Cardiac muscle cell (in vitro differentiated cells and primary cell): ENCODE measurements at places on chromosomes 3 and 15. TPM values are rescaled to one million over a fixed set of nuclear protein-coding genes. Genes with fewer than 3 reads are reported as not detected.

- H3K36me3 ChIP-seq, result no peaks in the 10 kb centered on the region
- no peak for DNase-seq
- H3K27me3 ChIP-seq, result no peaks in the 10 kb centered on the region
- H3K4me1 ChIP-seq, result peaks cover 36% of the 10 kb centered on the region
- H3K4me3 ChIP-seq, result no peak overlapping the region
- H3K27ac ChIP-seq, result peak overlapping the region; percentile 83
Observed at GRCh38 chr3:168476360-168476980, 380.7 kb upstream of the GOLIM4 start.

- H3K4me1 ChIP-seq, result peaks cover 4% of the 10 kb centered on the region
- H3K27me3 ChIP-seq, result no peaks in the 10 kb centered on the region
- H3K27ac ChIP-seq, result no peak overlapping the region
- DNase-seq, result no peak
- no peaks in the 10 kb centered on the region for H3K36me3 ChIP-seq
- no peak overlapping the region for H3K4me3 ChIP-seq
Observed at GRCh38 chr3:176994891-176995781, 202.1 kb downstream of the TBL1XR1 start.

DNA sequence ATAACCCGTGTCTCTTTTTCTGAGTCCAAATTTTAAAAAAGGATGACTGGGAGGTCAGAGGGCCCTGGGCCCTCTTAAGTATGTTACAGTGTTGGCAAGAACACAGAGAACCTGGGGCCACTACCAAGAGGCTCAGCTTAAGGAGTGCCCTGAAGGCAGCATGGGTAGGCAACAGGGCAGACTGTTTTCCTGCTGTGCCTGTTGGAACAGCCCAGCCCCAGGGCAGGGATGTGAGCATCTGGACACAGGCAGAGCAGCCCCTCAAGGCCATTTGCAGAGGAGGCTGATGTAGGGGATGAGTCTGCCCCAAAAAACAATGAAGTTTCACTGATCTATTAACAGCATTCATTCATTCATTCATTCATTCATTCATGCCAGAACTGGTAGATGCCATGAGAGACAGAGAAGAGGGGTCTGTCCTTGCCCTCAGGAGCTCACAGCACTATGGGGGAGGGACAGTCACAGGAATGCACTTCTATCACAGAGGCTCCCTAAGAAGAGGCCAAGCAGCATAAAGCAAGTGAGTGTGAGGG lies 2.2 kb upstream of the LTF start:
- no peak for DNase-seq
- H3K27ac ChIP-seq, result no peak overlapping the region
- H3K4me1 ChIP-seq, result no peaks in the 10 kb centered on the region
- peaks cover 47% of the 10 kb centered on the region for H3K27me3 ChIP-seq
- H3K36me3 ChIP-seq, result no peaks in the 10 kb centered on the region
- no peak overlapping the region for H3K4me3 ChIP-seq

- no peak for DNase-seq
- no peak overlapping the region for H3K4me3 ChIP-seq
- H3K27ac ChIP-seq, result no peak overlapping the region
- H3K36me3 ChIP-seq, result peaks cover 14% of the 10 kb centered on the region
- no peaks in the 10 kb centered on the region for H3K27me3 ChIP-seq
Observed at GRCh38 chr3:62585861-62586260, 212.5 kb upstream of the FEZF2 start.

DNA sequence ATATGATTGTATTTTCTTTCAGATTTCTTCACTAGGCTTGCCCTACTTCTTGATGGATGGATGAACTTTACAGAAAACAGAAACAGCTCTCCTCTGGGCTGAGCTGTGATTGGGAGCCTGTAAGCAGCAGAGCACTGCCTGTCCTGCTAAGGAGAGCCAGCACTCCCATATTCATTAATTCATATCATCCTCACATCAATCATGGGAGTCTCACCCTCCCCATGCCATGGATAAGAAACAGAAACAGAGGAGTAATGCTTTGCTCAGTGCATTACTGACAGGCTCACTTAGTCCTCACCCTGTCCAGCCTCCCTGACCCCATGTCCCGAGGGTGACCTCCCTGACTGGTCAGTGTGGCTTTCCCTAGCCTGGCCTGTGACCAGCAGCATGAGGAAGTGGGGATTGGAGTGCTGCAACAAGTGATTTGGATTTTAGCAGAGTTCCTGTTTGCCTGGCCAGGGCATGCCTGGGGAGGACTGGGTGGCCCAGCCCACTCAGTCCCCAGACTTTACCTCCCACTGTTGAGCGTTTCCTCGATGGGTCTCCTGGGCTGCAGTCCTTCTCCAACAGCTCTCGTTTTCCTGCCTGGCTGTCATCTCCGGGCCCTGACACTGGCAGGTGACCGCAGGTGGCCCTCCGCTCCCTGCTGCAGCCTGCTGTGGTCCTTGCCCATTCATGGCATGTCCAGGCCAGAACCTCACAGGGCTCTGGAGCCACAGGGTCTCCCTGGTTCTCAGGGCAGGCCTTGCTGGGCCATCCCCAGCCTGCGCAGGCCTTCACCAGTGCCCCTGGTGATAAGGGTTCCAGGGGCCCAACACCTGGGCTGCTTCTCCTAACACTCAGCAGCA lies 1.3 kb upstream of the TMIE start:
- peak overlapping the region; percentile 3 for H3K27ac ChIP-seq
- no peaks in the 10 kb centered on the region for H3K36me3 ChIP-seq
- H3K4me1 ChIP-seq, result peaks cover 27% of the 10 kb centered on the region
- H3K4me3 ChIP-seq, result no peak overlapping the region
- no peak for DNase-seq
- H3K27me3 ChIP-seq, result peaks cover 12% of the 10 kb centered on the region

DNA sequence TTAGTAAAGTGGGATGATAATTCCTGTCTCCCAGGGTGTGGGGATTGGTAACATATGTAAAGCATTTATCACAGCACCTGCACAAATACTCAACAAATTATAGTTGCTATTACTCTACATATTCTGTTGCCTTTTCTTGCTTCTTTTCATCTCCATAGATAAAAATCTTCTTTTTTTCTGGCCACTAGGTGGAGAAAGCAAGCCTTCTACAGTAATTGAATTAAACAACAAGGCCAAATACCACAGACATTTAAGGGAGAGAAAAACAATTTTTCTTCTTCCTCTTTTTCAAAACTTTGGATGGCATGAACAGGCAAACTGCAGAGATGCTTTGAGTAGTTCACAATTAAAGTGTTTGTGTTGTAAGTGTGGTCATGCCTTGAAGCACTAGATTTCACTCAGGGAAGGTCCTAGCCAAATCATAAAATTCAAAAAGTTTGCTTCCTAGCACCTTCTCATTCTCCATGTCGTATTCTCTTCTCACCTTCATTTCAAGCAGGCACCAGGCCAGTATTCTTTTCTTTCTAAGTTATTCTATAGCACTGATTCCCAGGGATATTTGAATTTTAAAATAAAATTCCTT lies 493.4 kb upstream of the TGFBR2 start:
- H3K36me3 ChIP-seq, result no peaks in the 10 kb centered on the region
- H3K27me3 ChIP-seq, result no peaks in the 10 kb centered on the region
- peaks cover 29% of the 10 kb centered on the region for H3K4me1 ChIP-seq
- no peak overlapping the region for H3K4me3 ChIP-seq
- peak; percentile 49 for DNase-seq
- H3K27ac ChIP-seq, result no peak overlapping the region

Gene RARRES1
- 0.33 and 0.39 TPM in 2 replicates for total RNA-seq

GRCh38 chr3:124688581-124689454 lies 41.4 kb upstream of the UMPS start:
- H3K4me3 ChIP-seq, result no peak overlapping the region
- H3K36me3 ChIP-seq, result no peaks in the 10 kb centered on the region
- H3K27me3 ChIP-seq, result no peaks in the 10 kb centered on the region
- peak; percentile 85 for DNase-seq
- no peak overlapping the region for H3K27ac ChIP-seq

Gene RUBCN
- 32.2 and 46.2 TPM in 2 replicates for total RNA-seq

DNA sequence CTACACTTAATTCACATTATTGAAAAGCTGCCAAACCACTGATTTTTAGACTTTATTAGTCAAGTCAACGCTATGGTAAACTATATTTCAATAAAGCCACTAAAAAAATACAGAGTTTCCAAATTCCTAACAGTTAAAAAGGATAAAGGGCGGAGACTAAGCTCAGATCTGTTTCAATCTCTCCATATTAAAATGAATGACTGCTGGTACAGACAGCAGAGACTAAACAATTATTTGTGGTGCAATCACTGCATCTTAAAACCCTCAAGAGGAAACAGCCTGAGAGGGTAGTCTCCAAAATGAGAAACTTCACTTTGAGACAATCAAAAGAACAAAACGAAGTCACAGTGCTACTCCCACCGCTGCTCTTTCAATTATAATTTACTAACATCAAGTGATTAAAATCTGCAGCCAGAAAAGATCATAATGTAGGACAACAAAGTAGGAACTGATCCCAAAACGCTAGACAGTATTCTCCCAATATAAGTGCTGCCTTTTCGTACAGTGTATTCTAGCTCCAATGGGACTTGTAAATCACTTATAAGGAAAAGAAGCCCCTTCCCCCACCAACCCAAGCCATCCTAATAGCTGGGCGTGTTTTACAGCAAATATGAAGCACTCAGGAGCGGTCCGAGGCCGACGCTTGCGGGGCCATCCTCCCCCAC lies 1.2 kb downstream of the UBP1 start:
- no peaks in the 10 kb centered on the region for H3K36me3 ChIP-seq
- peak overlapping the region; percentile 94 for H3K27ac ChIP-seq
- peaks cover 18% of the 10 kb centered on the region for H3K4me1 ChIP-seq
- peak overlapping the region; percentile 88 for H3K4me3 ChIP-seq
- no peak for DNase-seq

DNA sequence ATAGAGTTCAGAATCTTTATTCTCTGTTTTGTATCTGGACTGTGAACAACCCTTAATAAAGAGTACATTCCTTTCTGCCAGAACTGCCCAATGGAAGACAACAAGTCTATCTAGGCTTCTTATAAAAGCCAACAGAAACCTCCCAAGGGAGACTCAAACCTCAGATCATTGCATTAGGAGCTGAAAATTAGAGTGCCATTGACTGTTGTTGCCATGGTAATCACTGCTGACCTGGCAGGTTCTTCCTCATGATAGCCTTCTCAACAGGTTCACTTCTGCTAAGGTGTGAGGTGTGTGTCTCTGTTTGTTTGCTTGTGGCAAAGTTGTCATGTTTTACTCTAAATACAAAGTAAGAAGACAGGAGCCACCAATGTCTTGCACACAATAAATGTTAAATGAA lies 79.2 kb downstream of the TMEM108 start:
- no peaks in the 10 kb centered on the region for H3K4me1 ChIP-seq
- H3K4me3 ChIP-seq, result no peak overlapping the region
- H3K27ac ChIP-seq, result no peak overlapping the region
- H3K36me3 ChIP-seq, result no peaks in the 10 kb centered on the region

- H3K27me3 ChIP-seq, result no peaks in the 10 kb centered on the region
- no peaks in the 10 kb centered on the region for H3K4me1 ChIP-seq
- H3K4me3 ChIP-seq, result no peak overlapping the region
Observed at GRCh38 chr3:107450254-107450893, 72.4 kb upstream of the BBX start.

- no peaks in the 10 kb centered on the region for H3K36me3 ChIP-seq
- H3K4me1 ChIP-seq, result peaks cover 59% of the 10 kb centered on the region
- no peaks in the 10 kb centered on the region for H3K27me3 ChIP-seq
- DNase-seq, result no peak
- H3K27ac ChIP-seq, result no peak overlapping the region
Observed at GRCh38 chr3:25452740-25453139, 24.7 kb downstream of the RARB start.

Gene RTP1
- not detected in 2 replicates for total RNA-seq

- peaks cover 58% of the 10 kb centered on the region for H3K4me1 ChIP-seq
- DNase-seq, result no peak
- H3K27ac ChIP-seq, result peak overlapping the region; percentile 67
- H3K27me3 ChIP-seq, result no peaks in the 10 kb centered on the region
Observed at GRCh38 chr3:119669906-119670570, 7.2 kb downstream of the COX17 start.

Gene GOLGA8M
- total RNA-seq, result 0.36 TPM in 1 of 2 replicates, not detected in the other

Gene GPR149
- not detected in 2 replicates for total RNA-seq

DNA sequence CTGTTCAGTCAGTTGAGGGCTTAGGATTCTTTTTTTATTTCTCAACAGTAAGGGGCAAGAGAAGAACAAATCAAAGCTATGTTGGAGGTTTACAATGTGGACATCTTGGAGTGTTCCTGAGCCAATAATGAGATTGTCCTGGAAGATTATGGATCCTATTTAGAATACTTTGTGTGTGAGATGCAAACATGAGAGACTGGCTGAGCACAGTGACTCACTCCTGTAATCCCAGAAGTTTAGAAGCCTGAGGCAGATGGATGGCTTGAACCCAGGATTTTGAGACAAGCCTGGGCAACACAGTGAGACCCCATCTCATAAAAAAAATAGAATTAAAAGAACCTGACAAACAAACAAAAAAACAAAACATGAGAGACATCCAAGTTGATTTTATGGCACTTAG lies 351.6 kb downstream of the GAP43 start:
- H3K4me1 ChIP-seq, result no peaks in the 10 kb centered on the region
- no peak overlapping the region for H3K27ac ChIP-seq

GRCh38 chr3:129353589-129353941 lies 74.9 kb downstream of the EFCAB12 start:
- H3K36me3 ChIP-seq, result no peaks in the 10 kb centered on the region
- peaks cover 14% of the 10 kb centered on the region for H3K4me1 ChIP-seq
- H3K27me3 ChIP-seq, result no peaks in the 10 kb centered on the region
- no peak for DNase-seq

DNA sequence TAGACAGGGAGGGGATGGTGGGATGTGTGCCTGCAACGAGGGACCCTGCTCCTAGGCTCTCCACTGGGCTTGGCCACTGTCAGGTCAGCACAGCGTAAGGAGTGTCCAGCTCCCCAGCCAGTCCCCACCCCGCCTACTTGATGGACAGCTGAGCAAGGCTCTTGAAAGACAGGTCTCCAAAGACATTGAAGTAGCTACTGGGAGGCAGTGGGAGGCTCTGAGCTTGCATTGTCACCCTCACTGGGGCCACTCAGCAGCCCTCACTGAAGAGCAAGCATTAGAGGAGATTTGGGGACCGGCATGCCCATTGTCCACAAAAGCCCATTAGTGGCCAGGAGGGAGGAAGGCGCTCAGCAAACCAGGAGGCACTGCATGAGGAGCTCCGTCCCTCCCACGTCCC lies 146.5 kb downstream of the MEGF11 start:
- no peaks in the 10 kb centered on the region for H3K4me1 ChIP-seq
- no peak for DNase-seq
- H3K4me3 ChIP-seq, result no peak overlapping the region
- no peaks in the 10 kb centered on the region for H3K27me3 ChIP-seq
- no peaks in the 10 kb centered on the region for H3K36me3 ChIP-seq

Gene PIGX
- total RNA-seq, result 21.7 and 61.3 TPM in 2 replicates

DNA sequence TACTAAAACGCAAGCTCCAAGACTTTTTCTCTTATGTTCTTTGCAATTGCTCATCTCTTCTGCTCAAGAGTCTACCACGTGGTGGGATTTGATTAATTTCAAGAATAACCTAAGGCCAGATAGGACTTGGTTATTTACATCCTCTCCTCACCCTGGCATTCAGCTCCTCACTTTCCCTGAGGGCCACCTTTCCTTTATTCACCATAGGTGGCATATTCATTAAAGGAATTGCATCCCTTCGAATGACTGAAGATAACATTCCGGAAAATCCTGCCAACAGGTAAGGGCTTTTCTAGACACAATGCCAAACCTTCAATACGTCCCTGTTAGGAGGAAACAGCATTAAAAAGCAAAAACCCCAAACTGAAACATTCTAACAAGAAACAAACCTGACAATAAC lies 220.0 kb upstream of the KBTBD8 start:
- H3K27me3 ChIP-seq, result no peaks in the 10 kb centered on the region
- H3K27ac ChIP-seq, result no peak overlapping the region
- no peaks in the 10 kb centered on the region for H3K36me3 ChIP-seq
- H3K4me3 ChIP-seq, result no peak overlapping the region
- no peaks in the 10 kb centered on the region for H3K4me1 ChIP-seq

GRCh38 chr15:38558372-38559059 lies 6.1 kb downstream of the RASGRP1 start:
- H3K4me3 ChIP-seq, result no peak overlapping the region
- H3K36me3 ChIP-seq, result no peaks in the 10 kb centered on the region
- peaks cover 22% of the 10 kb centered on the region for H3K4me1 ChIP-seq
- no peak overlapping the region for H3K27ac ChIP-seq

Gene CRYGS
- 0.69 and 1.3 TPM in 2 replicates for total RNA-seq

Gene ADIPOQ
- not detected in 2 replicates for total RNA-seq
